HTR-8/SVneo (cell line): ENCODE measurements at places on chromosomes 2 and 18.

- no peak for DNase-seq
Measured at GRCh38 chr2:127107622-127107999, 657 bp upstream of the BIN1 start.

DNA sequence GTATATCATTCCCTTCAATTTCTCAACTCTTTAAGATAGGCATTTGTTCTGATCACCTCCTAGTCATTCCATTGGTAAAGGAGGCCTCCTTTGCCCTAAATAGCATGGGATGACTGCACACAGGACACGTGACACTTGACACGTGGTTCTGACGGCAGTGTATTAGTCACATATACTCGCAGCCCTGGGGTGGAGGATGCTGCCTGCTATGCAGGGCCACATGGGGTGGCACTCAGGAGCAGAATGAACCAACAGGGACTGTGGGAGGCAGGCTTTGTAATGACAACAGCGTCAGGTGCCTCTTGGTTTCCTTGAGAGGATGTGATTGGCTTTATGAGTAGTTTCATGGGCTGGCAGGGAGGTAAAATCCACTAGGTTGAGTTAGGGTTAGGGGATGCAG, 9.3 kb upstream of the KCNS3 start:
- DNase-seq, result no peak

GRCh38 chr18:74275736-74276135, 16.0 kb downstream of the CYB5A start:
- no peak for DNase-seq

DNA sequence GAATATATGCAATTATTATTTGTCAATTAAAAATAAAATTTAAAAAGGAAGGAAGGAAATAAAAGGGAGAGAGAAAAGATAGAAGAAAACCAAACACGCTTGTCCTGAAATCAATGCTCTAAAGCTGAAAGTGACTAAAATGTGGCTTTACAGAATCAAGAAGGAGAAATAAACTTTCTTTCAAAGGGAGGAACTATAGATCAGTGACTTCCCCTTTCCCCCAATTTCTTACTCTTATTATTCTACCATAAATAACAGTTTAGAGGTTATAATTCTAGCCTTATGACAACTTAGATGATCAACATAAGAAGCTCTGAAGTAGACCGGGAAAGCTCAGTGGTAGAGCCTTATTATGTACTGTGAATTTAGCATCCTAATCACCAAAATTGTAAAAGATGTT, 122.5 kb downstream of the ARHGAP15 start:
- no peak for DNase-seq

- DNase-seq, result peak; percentile 49
Measured at GRCh38 chr2:177724398-177725287, 332.1 kb downstream of the AGPS start.

DNA sequence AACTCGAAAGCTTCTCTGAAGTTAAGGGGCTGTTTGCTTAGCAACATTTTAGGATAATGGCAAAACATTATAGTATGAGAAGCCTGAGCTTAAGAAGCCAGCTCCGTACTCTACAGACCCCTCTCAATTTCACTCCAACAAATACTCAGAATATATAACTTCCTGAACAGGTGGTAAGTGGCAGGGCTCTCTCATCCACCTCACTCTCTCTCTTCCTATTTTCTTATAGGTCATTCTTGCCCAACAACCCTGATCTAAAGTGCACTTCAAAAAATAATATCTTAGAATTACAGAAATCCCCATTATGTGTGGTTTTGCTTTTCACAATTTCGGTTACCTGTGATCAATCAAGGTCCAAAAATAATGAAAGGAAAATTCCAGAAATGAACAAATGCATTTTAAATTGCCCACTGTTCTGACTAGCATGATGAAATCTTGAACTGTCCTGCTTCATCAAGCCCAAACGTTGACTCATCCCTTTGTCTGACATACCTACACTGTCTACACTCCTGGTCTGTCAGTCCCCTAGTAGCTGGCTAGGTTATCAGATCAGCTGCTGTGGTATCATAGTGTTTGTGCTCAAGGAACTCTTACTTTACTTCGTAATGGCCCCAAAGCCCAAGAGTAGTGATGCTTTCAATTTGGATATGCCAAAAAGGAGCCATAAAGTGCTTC, 122.8 kb upstream of the COL5A2 start:
- DNase-seq, result no peak

GRCh38 chr2:218217360-218218267, 625 bp downstream of the ARPC2 start:
- peak; percentile 39 for DNase-seq

- no peak for DNase-seq
Measured at GRCh38 chr18:2331491-2331890, 239.8 kb downstream of the METTL4 start.

DNA sequence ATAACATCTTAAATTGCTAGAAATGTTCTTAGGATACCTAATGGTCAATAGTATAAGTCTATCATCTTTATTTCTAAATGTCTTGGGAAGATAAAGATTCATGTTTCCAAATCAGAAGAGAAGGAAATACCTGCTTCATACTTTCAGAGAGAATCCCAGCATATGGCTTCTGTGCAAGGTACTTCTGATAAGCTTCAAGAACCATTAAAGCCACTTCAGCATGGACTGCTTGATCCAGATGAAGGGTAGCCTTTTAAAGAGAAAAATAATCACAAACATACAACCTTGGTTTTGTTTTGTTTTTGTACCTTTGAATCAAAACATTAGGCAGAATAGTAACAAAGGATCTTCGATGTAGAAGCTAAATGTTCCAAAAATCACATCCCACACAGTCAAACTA, 44.0 kb downstream of the EPG5 start:
- no peak for DNase-seq

GRCh38 chr2:220434385-220434784, 807.0 kb downstream of the SLC4A3 start:
- peak; percentile 7 for DNase-seq

- DNase-seq, result no peak
Measured at GRCh38 chr2:161780881-161781280, 156.7 kb downstream of the SLC4A10 start.

DNA sequence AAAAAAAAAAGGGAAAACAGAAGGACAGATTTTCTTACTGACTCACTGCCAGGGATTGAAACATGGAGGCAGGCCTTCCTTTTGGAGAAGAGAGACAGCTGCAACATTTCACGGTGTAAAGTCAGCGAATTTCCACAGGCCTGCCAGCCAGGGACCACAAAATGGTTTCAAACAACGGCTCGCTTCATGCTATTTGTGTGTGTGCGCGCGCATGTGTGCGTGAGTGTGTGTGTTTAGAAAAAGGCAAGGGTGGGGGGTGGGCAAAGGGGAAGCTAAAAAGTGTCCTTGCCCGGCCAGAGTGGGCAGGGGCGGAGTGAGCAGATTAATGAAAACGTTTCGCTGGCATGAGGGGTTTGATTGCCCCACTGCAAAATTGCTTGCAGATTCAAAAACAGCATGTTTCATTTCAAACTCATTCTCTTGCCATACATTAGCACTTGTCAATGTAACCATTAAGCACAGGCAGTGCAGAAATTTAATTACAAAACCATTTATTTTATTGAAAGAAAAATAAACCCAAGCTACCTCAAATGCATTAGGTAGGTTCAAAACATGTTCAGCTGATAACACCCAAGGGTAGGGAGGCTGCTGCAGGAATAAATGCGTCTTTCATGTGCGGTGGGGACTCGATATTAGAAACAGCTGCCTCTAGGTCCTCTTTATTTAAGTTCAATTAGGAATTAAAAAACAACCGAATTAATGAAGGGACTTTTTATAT, 182.1 kb upstream of the SIX2 start:
- DNase-seq, result no peak

DNA sequence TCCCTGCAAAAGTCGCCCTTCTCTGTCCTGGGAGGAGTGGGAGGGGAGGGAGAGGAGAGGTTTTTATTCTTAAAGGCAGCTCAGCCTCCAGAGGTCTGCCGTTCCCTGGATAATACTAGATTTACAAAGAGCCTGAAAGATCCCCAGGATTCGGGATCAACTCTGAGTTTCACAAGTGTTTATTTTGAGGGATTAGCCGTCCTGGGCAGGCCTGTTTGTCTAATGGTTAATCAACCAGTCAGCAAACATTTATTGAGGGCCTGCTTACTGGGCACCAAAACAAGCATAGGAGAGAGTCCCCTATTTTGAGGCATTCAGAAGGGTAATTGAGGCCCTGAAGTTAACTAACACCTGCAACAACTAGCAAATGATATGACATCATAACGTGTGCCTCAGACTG, 152.6 kb upstream of the SLC1A4 start:
- no peak for DNase-seq

GRCh38 chr2:37718515-37719161, 47.2 kb upstream of the CDC42EP3 start:
- no peak for DNase-seq

DNA sequence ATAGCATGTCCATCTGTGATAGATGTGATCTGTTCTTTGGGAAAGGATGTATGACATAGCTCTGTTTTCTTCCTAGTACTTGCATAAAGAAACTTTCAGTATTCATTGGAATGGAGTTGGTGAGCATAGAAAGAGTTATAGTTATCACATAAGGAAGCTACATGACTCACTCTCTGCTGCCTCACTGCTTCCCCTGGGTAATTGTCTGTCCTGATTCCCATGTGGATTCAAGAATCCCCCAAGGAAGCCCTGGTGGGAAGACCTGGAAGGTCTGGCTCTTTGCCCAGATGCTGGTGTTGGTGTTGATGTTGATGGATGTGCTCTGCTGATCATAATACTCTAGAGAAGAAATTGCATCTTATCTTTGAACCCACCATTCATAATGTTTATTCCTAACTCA, 60.6 kb downstream of the PTPN4 start:
- DNase-seq, result peak; percentile 75

GRCh38 chr2:230677201-230677946, 35.3 kb upstream of the CAB39 start:
- no peak for DNase-seq

GRCh38 chr2:225354281-225354774, 45.2 kb upstream of the NYAP2 start:
- DNase-seq, result peak; percentile 2

- no peak for DNase-seq
Measured at GRCh38 chr2:79830501-79830900, 317.6 kb downstream of the CTNNA2 start.

DNA sequence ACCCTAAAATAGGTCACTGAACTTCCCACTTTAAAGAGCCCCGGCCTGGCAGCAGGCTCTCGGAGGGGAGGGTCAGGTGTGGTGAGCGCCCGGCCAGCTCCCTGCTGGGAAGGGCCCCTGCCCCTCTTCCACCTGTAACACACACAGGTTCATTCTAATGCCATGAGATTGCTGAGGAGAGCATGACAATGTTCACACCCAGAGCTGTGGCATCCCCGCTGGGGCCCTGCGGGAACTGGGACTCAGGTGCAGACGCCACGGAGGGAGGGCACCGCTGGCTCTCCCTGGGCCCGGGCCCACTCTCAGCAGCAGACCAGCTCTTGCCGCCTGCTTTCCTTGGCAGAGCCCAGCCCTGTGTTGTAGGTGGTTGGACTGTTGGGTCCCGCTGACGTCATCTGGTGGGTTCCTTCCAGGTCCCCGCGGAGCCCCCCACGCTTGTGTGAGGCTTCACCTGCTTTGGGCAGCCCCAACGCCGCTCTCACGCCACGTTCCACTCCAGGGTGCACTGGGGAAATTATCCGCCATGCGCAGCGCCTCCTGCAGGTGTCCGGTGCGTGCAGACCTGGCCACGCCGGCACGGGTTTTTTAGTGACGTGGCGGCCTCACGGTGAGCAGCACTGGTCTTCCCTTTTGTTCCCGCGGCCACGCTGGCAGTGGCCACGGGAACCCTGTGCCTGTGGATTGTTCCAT, 50.4 kb upstream of the KCNG2 start:
- DNase-seq, result no peak

DNA sequence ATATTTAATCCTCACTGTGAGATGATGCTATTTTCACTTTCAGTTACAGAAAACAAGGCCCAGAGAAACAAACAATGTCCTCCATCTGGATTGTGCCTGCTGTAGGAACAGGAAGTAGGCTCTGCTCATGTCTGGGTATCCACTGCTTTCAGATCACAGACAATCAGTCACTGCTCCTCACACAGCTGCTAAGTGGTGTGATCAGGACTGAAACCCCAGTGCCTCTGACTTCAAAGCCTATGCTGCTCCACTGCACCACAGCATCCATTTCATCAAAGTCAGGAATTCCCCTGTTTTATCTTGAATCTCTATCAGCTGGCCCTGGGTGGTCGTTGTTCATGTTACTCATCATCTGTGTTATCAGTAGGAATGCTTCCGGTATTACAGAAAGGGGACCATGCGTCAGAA, 303.8 kb upstream of the TRIB2 start:
- DNase-seq, result peak; percentile 34

DNA sequence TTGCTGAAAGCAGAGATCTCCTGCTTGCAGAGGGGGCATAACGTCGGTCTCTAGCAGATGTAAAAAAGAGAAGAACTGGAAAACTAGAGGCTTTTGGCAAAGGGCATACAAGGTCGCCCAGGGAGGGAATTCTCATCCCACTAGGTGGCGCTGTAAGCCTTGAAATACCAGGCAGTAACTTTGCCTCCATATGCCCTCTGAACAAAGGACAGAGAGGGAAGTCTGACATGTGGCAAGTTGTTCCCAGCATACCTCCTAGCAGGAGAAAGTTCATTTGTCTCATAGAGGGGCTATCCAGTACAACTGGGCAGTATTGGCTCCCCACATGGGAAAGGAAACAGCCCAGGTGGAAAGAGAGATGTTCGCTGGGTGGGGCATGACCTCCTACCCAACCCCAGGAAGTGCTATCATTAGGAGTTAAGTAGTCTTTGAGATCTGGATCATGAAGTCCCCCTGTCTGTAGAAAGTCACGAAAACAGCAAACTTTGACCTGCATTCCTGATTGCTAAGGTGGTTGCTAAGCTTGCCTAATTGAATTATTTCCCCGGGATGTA, 39.9 kb downstream of the STK17B start:
- DNase-seq, result no peak

- DNase-seq, result no peak
Measured at GRCh38 chr2:96103187-96103601, 13.2 kb downstream of the ADRA2B start.

- DNase-seq, result no peak
Measured at GRCh38 chr2:42140496-42140895, 28.7 kb upstream of the EML4 start.

DNA sequence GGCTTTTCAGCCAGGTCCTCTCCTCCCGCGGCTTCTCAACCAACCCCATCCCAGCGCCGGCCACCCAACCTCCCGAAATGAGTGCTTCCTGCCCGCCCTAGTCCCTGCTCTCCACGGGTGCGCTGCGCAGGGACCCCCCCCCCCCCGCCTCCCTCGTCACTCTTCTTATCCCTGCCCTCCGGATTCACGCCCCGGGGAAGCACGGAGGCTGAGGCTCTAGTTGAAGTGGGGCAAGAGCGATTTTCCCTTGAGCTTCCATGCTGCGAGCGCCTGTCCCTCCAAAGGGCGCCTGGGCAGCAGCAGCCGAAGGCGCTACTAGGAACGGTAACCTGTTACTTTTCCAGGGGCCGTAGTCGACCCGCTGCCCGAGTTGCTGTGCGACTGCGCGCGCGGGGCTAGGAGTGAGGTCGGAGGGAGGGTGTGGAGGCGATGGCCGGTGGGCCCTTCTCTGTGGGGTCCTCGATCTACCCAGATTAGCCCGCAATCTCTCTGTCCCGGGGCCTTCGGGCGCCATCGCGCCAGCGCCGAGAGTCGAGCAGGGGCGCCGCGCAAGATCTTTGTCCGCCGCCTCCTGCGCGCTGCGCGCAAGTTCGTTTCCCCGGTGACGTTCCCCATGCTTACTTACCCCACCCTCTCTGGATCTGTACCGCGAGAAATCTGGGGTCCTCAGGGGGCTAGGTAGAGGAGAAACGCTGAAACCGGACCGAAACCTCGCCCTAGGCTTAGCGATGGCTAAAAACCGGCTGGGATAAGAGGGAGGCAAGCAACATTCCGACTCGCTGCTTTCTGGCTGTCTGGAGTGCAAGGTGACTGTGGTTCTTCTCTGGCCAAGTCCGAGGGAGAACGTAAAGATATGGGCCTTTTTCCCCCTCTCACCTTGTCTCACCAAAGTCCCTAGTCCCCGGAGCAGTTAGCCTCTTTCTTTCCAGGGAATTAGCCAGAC, 677 bp downstream of the GAD1 start:
- no peak for DNase-seq
